Kasumi-1 (cell line): ENCODE measurements at places on chromosomes 6 and 20.
A peak's percentile ranks its signal among the peaks of the same experiment; 100 is the strongest.

GRCh38 chr20:57546956-57547649, 13.8 kb upstream of the PCK1 start:
- DNase-seq, result no peak

DNA sequence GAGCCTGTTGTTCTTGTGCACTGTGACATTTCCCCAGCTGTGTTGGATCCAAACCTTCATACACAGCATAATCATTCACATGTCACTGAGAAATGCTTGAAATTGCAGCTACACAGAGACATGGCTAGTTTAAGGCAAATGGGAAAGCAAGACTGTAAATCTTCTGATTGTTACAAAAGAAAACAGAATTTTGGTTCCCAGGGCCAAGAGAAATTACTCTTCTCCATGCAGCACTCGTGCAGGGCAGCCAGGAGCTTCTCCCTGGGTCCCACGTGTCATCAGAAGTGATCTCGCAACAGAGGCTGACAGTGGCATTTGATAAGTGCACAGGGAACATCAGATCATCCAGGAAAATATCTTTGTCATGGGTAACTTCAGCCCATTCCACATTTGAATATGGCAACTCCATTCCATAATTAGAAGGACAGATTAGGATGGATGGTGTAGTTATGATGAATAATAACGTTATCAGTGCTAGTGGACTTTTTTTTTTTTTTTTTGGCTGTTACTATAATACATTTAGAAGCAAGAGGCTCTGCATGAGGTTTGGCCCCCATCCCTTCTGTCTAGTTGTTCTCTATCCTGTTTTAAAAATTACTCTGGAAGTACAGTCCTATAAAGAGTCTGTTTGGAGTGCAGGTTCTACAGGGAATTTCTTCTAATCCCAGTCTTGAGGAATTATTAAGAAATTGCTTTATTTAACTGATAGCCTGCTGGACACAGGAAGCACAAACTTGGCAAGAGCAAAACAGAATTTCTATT, 571.0 kb upstream of the NOX3 start:
- no peak for DNase-seq

DNA sequence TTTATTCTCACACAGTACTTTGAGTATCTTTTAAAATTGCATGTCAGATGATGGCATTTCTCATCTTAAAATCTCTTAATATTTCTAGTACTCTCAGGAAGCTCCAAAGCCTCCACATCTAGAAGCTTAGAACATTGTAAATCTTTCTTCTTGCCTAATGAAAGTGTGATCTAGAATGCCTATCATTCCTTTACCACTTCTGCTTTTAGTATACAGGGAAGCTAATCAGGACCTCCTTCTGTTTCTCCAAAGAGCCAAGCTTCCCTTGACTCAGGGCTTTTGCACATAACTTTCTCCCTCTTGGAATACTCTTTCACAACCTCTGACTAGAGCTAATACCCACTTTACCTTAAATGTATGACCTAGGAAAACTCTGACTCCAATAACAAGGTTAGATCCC, 7.5 kb upstream of the ELOVL4 start:
- DNase-seq, result peak; percentile 25

GRCh38 chr20:46000262-46000996, 8.3 kb upstream of the MMP9 start:
- peak; percentile 50 for DNase-seq

- DNase-seq, result no peak
Measured at GRCh38 chr20:38935967-38936407, 9.8 kb downstream of the FAM83D start.

DNA sequence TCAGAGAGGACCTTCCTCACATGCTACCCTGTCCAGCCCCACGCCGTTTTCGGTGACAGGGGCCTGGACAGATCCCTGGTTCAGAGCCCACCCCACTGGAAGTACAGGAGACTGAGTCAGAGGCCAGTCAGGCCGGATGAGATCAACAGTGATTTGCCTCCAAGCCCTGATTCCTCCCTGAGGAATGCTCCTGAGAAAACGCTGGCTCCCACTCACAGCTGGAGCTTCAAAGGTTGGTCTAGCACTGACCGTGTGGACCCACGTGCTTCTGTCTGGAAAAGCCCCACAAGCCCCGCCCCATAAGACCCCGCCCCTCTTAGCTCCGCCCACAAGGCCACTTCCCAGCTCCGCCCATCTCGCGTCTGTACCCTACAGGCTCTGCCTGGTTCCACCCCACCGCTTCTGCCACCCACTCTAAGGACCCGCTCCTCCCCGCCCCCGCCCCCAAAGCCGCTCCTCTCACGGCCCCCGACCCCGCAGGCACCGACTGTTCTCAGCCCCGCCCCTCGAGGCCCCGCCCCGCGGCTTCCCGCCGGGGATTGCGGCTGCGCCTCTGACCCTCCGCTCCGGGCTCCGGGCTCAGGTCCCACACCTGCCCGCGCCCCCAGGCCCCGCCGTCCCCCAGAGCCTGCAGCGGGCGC, 64.9 kb upstream of the BHLHE23 start:
- no peak for DNase-seq

DNA sequence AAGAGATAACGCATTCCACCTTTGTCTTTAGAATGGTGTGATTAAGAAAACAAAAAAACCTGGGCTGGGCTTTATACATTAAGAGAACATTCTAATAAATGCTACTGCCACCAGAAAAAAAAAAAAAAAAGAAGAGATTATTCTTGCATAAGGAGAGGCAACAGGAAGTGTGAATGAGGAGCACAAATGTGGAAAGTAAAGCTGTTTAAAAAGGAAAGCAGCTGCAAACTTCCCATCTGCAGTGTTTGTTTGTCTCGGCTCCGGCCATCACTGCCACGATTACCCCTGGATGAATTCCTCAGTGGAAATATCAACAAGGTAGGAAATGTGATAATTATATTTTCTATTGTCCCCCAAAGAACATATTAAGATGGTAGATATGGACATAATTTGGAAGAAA, 223.9 kb downstream of the PHF3 start:
- no peak for DNase-seq

- DNase-seq, result peak; percentile 74
Measured at GRCh38 chr20:63580796-63581461, 6.9 kb upstream of the HELZ2 start.

- no peak for DNase-seq
Measured at GRCh38 chr6:155010940-155011339, 15.8 kb downstream of the TIAM2 start.

DNA sequence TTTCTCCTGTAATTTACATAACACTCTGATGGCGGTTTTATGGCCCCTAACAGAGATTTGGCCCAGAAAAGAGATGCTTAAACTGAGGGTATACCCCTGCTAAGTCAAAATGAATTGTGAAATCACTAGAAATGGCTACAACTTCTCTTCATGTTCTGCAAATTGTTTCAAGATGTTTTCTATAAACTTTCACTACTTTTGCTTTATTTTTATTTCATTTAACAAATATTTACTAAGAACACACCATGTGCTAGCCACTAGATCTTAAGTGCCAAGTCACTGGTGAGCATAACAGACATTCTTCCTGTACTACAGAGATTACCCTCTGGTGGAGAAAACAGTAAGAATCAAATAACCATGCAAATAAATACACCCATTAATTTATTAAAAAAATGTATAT, 87.6 kb downstream of the KCNQ5 start:
- DNase-seq, result no peak

- no peak for DNase-seq
Measured at GRCh38 chr6:35192301-35192860, 21.4 kb upstream of the SCUBE3 start.

- no peak for DNase-seq
Measured at GRCh38 chr20:63750807-63751470, 11.4 kb downstream of the SLC2A4RG start.

DNA sequence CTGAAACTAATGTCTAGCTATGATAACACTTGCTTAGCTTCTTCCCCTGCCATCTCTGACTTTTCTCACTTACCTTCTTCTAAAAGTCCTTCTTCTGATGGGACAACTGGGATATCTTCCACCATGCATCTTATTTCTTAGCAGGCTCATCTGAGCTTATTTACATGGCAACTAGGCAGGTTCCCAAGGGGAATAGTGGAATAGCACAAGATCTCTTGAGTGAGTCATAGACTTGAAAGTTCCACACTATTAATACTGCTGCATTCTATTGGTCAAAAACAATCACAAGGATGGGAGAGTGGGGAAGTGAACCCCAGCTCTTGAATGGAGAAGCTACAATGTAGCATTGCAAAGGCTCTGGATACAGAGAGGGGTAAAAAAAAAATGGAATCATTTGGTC, 142.1 kb downstream of the HAO1 start:
- no peak for DNase-seq

GRCh38 chr20:46568570-46569129, 18.2 kb upstream of the OCSTAMP start:
- DNase-seq, result no peak

DNA sequence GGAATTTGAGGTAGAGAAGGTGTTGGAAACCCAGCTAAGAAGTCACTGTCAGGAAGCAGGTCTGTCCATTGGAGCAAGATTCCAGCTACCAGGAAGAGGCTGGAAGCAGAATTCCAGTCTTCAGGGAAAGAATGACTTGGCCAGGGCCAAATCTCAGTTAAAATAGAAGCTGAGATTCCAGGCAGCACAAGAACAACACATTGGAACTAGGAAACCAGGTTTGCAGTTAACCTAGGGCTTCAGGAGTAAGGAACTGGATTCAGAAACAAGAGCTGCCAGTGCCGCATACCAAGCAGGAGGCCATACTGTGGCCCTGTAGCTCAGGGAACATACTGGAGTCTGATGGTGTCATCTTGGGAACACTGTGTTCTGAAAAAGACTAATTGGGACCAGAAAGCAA, 73.7 kb upstream of the FUCA2 start:
- no peak for DNase-seq

DNA sequence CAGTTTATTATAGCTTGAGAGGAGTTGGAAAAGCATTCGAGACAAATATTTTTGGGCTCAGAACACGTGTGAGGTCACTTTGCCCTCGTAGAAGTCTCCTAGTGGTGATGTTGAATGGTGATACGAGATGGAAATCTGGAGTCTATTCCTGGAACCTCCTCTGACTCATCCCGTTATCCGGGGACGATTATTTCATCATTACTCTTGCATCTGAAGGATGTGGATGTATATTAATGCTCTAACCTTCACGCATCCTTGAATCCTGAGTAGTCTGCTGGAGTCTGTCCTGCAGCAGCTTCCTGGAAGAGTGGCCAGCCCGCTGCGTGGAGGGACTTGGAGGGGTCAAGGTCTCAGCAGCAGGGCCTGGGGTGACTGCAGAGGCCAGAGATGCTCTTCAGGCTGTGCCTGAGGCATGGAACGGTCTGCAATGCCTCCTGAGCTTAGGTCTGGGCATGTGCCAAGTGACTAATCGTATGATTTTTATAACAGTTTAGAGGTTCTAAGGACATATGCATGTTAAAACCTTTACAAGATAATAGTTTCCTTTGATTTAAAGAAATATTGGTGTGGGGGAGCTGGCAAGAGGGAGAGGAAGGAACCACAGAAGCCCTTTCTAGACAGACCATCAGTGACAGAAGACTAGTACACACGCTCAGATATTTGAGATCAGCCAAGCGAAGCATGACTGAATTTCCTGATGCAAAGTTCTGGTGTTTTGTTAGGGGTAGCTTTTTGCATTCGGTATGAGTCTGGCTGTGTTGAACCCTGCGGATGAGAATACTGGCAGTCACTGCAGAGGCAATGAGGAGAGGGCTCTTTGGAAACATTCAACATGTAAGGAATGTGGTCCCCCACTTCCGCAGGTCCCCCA, 400.2 kb downstream of the QKI start:
- DNase-seq, result no peak

DNA sequence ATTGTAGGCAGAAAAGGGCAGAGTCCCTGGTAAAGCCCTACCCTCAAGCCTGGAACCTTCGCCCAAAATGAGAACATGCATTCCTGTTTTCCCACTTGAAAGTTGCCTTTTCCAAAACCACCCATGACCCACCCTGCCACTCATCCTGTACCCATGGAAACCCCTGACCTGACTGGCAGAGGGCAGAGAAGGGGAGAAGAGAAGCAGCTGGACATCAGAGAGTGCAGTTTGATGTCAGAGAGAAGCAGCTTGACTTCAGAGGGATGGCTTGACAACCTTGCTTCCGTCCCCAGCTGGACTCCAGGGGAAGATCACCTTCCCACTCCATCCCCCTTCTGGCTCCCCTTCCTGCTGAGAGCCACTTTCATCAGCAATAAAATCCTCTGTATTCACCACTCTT, 123.6 kb upstream of the SHLD1 start:
- DNase-seq, result no peak

DNA sequence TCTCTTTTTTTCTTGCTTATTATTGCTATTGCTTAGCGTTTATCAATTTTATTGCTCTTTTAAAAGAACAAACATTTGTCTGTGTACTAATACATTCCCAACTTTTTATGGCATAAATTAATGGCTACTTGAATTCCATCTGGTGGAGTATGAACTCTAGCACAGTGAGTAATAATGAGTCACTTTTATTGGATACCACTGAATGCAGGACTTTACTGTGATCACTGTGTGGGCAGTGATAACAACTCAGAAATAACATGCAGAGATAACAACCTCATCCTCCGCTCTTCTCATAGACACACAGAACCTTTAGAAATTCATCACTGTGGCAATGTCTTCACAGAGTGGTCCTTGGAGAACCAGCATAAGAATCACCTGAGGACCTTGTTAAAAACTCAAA, 174.9 kb upstream of the PRND start:
- DNase-seq, result no peak

- no peak for DNase-seq
Measured at GRCh38 chr20:63834491-63834880, 3.4 kb upstream of the ZBTB46 start.

- DNase-seq, result no peak
Measured at GRCh38 chr20:24236963-24237362, 232.5 kb upstream of the SYNDIG1 start.

- no peak for DNase-seq
Measured at GRCh38 chr6:164344801-164345291, 930.3 kb downstream of the QKI start.

- no peak for DNase-seq
Measured at GRCh38 chr20:9514072-9514460, 324 bp upstream of the LAMP5 start.

- no peak for DNase-seq
Measured at GRCh38 chr6:84853901-84854300, 89.5 kb upstream of the TBX18 start.

- DNase-seq, result no peak
Measured at GRCh38 chr6:162952423-162952822, 224.6 kb downstream of the PACRG start.

DNA sequence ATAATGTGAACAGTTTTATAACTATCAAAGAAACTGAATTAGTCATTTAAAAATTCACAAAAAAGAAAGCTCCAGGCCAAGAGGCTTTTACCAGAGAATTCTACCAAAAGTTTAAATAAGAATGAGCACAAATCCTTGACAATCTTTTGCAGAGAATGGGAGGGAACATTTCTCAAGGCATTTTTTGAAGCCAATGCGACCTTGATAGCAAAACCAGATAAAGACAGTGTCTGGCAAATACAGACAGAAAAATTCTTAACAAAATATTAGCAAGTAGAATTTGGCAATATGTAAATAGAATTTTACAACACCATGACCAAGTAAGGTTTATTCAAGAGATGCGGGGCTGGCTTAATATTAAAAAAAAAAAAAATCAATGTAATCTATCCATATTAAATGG, 41.7 kb downstream of the RNF24 start:
- DNase-seq, result no peak

- no peak for DNase-seq
Measured at GRCh38 chr6:158481690-158482473, 78.0 kb upstream of the TMEM181 start.

GRCh38 chr6:85544776-85545175, 48.9 kb downstream of the SNX14 start:
- no peak for DNase-seq

- no peak for DNase-seq
Measured at GRCh38 chr6:55836481-55836880, 38.9 kb downstream of the BMP5 start.

- DNase-seq, result peak; percentile 65
Measured at GRCh38 chr20:5100684-5101347, 18.9 kb downstream of the PCNA start.
